Activated naive CD4-positive, alpha-beta T cell treated with anti-CD3 and anti-CD28 coated beads for 36 hours (primary cell): ENCODE measurements at places on chromosomes 6 and 20. TPM values are rescaled to one million over a fixed set of nuclear protein-coding genes. Genes with fewer than 3 reads are reported as not detected.

DNA sequence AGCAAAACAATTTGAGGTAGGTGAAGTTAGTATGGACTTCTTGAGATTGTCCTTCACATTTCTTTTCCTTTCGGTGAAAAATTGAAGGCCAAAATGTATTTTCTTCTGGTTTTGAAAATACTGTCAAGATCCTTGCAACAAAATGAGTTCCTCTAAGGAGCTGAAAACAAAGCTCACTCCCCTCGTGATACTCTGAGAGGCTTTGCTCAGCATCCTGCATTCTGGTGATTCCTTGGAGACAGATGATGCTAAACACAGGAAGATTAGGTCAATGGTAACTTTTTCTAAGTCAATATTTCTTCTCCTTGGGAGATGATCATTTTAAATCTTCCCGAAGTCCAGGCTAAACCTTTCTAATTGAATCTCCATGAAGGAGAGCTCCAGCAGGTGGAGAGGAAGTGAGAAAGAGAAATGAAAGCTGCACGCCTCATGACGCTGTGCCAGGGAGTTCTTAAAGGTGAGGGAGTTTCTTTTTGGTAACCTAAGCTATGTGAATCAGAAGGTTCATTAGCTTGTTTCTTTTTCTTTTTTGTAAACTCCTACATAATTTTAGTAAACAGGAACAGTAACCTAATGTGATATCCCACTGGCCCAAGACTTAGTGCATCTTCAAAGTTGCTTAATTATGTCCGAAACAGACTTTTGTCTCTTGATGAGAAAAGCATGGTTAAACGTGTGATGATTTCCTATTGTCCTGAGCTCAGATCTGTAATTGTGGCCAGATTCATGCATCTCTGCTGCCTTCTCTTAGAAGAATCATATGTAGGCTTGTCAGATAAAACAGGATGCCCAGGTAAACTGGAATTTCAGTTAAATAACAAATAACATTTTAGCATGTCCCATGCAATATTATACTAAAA, 15.0 kb downstream of the ESR1 start:
- H3K27ac ChIP-seq, result no peak overlapping the region
- DNase-seq, result no peak
- no peaks in the 10 kb centered on the region for H3K27me3 ChIP-seq
- no peak overlapping the region for H3K4me3 ChIP-seq

OR2H2 gene
- not detected for total RNA-seq

DNA sequence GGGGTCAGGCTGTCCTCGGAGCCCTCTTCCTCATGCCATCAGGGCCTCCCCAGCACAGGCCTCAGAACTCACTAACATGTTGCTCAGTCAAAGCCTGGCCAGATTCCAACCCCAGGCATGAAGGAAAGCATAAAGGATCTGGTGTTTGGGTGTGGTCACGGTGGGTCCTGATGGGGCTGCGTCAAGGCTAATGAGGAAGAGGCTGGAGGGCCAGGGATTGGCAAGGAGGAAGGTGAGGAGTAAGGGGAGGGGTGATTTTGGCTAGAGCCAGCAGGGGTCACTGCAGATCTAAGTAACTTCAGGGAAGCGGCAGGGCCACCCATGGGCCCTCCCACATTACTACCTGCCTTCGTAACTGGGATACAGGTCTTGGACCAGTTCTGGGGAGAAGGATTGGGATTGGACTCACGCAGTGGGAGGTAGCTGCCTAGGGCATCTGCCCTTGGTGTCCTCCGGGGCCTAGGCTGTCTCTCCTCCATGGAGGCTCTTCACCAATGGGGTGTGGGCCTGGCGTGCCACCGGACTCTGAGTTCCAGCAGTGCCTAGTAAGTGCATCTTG, 36.2 kb upstream of the MRPS18A start:
- peak; percentile 90 for DNase-seq
- peak overlapping the region; percentile 72 for H3K4me3 ChIP-seq
- no peaks in the 10 kb centered on the region for H3K36me3 ChIP-seq
- H3K27me3 ChIP-seq, result no peaks in the 10 kb centered on the region
- peaks cover 23% of the 10 kb centered on the region for H3K4me1 ChIP-seq

- no peak overlapping the region for H3K27ac ChIP-seq
- H3K4me3 ChIP-seq, result no peak overlapping the region
- DNase-seq, result no peak
- no peaks in the 10 kb centered on the region for H3K4me1 ChIP-seq
- no peaks in the 10 kb centered on the region for H3K36me3 ChIP-seq
- peaks cover 10% of the 10 kb centered on the region for H3K27me3 ChIP-seq
Measured at GRCh38 chr6:99013661-99014060, 65.9 kb upstream of the FBXL4 start.

DNA sequence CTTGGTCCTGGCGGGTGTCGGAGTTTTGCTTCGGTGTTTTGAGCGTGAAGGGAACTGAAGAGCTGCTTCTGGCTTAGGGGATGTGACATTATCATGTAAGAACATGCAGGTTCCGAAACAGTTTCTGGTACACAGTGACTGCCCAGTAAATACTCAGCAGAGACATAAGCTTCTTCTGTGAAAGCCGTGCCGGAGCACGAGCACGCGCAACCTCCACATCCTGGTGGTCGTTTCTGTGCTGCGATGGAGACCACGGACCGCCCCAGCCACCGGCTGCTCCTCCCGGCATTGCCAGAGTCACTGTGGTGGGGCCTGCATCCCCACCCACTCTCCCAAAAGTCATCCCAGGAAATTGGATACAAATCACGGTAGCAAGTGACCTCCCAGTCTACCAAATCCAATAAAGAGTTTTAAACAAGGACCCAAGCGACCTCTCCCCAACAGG, 18.7 kb downstream of the KIF25 start:
- H3K27ac ChIP-seq, result no peak overlapping the region
- H3K4me3 ChIP-seq, result no peak overlapping the region
- no peaks in the 10 kb centered on the region for H3K36me3 ChIP-seq
- peaks cover 18% of the 10 kb centered on the region for H3K27me3 ChIP-seq
- no peaks in the 10 kb centered on the region for H3K4me1 ChIP-seq
- no peak for DNase-seq

DNA sequence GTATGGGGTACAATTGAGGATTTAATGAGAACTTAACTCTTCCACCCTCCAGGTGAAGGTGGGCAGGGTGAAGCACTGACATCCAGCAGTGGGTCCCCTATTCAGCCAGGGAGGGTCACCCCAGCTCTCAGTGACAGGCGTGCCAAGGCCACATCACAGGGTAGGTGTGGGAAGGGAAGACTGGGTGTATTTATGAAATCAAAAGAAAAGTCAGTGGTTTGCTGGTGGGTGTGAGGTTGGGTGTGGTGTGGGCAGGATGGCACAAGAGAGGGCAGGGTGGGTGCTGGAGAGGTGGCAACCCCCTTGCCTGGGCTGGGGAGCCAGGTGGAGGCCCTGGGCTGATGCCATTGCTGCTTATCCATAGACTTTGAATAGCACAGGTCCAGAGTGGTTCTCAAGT, 16.6 kb downstream of the SYNDIG1 start:
- DNase-seq, result no peak
- no peaks in the 10 kb centered on the region for H3K4me1 ChIP-seq
- no peaks in the 10 kb centered on the region for H3K27me3 ChIP-seq
- H3K36me3 ChIP-seq, result no peaks in the 10 kb centered on the region

GRCh38 chr20:23081263-23081819, 4.8 kb downstream of the CD93 start:
- no peak overlapping the region for H3K4me3 ChIP-seq
- peaks cover 1% of the 10 kb centered on the region for H3K4me1 ChIP-seq
- no peak overlapping the region for H3K27ac ChIP-seq
- H3K36me3 ChIP-seq, result no peaks in the 10 kb centered on the region

GRCh38 chr6:135183002-135183531, 2.0 kb downstream of the MYB start:
- H3K27ac ChIP-seq, result peak overlapping the region; percentile 89
- peak overlapping the region; percentile 89 for H3K4me3 ChIP-seq
- no peaks in the 10 kb centered on the region for H3K27me3 ChIP-seq
- peaks cover 19% of the 10 kb centered on the region for H3K36me3 ChIP-seq

GRCh38 chr6:134058622-134059366, 6.4 kb upstream of the SLC2A12 start:
- no peak overlapping the region for H3K27ac ChIP-seq
- no peaks in the 10 kb centered on the region for H3K27me3 ChIP-seq
- DNase-seq, result no peak
- no peaks in the 10 kb centered on the region for H3K4me1 ChIP-seq
- H3K36me3 ChIP-seq, result no peaks in the 10 kb centered on the region

DNA sequence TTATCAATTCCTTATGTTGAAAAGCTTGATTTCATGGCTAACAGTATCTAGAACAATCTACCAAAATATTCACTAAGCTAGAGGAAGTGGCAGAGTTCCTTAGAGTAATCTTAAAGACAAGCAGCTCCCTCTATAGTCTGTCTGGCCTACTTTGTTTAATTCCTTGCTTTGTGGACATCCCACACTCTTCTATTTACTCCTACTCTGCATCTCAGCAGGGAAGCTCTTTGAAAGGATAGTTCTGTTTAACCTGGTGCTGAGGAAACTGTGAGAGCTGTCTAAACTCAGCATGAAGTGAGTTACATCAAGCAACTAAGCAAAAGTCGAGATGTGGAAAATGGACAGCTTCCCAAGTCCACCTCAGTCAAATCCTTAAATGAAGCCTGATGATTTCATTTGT, 4.3 kb downstream of the REV3L start:
- peaks cover 31% of the 10 kb centered on the region for H3K4me1 ChIP-seq
- H3K27ac ChIP-seq, result no peak overlapping the region
- H3K36me3 ChIP-seq, result peaks cover 3% of the 10 kb centered on the region
- no peak overlapping the region for H3K4me3 ChIP-seq

DNA sequence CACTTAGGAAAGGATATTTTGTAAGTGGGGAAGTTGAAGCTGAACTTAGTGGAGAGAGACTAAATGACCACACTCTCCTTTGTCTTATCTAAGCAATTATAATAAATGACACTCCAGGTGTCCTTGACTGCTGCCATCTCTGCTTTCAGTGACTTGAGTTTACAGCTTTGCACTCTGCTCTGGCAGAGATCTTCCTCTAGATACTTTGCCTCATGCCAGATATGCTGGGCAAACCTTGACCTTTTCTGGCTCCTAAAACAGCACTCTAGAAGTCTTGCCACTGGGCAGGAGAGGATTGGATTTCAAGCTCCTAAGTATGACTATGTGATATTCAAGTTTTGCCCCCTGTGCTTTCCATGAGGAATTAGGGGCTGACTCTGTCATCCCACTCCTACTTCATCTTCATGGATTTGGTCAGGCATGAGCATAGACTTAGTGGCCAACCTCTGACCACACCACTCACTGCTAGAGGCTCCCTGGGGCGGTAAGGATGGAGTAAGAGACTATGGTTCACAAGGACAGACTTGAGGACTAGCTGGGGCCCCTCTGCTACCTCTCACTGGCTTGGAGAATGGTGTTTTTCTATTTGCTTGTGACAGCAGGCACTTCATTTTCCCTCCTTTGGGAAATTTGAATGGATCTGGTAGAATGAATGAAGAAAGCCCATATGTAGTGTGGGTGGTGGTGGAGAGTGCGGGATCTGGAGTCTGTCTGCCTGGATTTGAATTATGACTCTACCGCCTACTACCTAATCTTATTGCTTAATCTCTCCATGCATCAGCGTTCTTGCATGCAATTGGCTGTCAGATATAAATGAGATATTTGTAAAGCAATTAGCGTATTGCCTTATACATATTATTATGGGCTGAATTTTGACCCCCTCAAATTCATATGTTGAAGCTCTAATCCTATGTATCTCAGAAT, 191.4 kb downstream of the REV3L start:
- DNase-seq, result no peak
- no peak overlapping the region for H3K4me3 ChIP-seq
- H3K4me1 ChIP-seq, result peaks cover 24% of the 10 kb centered on the region
- H3K27ac ChIP-seq, result no peak overlapping the region

GRCh38 chr6:91683240-91683639, 1096.4 kb upstream of the MAP3K7 start:
- no peaks in the 10 kb centered on the region for H3K4me1 ChIP-seq
- no peaks in the 10 kb centered on the region for H3K27me3 ChIP-seq
- no peaks in the 10 kb centered on the region for H3K36me3 ChIP-seq
- H3K4me3 ChIP-seq, result no peak overlapping the region
- no peak overlapping the region for H3K27ac ChIP-seq
- DNase-seq, result no peak
